Right hindlimb (tissue), 1 donor: ENCODE measurements at places on chromosomes 1 and 21.

GRCh38 chr21:25412100-25412499 lies 195.2 kb downstream of the MRPL39 start:
- no peak for DNase-seq

DNA sequence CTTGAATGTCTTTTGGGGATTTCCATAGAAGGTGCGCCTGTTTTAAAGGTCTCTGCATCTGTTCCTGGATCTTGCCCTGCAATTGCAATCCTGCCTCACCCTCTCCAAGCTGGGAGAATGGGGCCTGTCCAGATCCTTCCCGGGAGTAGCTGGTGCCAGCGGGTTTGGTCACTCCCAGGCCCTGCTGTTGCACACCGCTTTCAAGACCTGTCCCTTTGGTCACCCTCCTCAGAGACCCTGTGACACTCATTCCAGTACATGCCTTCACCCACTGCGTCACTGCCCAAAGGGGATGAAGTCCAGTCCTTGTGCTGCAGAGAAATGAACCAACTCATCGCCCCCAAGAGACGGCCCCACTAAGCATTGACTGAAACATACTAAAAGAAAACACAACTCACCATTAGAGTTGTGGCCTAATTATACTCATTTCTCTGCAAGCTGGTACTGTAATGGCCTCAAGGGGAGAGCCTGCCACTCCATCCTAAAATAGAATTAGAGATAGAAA lies 1.9 kb upstream of the IRF2BP2 start:
- DNase-seq: peak; percentile 65

DNA sequence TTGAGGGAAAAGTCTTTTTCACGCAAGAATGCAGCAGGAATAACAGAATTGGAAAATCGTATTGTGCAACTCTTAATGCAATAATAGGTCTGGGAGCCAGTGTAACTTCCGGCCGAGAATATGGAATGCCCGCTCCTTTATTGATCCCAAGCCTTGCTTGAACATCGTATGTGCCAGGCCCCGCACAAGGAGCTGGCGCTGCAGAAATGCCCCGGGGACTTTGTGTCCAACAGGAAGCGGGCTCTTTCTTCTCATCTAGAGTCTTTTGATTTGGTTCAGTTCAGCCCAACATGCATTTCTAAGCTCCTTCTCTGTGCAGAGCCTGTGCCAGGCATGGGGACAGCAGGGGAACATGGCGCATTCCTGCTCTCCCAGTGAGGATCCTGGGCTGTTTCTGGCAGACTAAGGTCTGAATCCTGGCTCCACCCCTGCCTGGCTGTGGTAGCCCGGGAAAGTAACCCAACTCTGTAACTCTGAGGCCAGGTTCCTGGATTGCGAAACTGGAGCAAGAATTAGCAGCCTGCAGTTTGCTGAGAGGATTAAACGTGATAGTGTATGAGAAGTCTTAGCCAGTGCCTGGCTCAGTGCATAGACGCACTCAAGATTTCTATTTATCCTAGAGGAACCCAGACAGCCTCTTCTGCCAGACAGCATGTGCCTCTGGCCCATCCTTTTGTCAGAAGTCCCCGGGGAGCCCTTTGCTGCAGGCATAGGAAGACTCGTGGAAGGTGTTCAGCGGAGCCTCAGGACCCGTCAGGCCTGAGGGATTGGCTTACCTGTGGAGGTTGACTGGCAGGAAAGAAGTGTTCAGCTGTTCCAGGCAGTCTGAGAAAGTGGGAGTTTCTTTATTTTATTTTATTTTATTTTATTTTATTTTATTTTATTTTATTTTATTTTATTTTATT lies 987 bp upstream of the CDCP2 start:
- DNase-seq: peak; percentile 73

DNA sequence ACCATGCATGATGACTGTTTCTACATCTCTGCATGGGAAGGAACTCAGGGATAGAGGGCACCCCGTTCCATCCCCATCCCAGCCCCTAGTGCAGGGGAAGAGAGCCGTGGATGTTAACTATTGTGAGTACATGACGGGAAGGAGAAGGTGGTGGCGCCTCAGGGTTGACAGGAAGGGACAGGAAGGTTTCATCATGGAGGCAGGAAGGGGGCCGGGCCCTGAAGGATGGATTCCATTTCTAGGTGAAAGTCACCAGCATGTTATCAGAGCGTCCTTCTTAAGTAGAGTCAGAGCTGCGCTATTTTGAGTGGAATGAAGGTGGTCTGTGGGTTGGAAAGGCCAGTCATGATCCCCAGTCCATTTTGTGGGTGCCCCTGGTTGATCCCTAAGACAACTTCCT lies 25.1 kb upstream of the ZNF648 start:
- DNase-seq: no peak

GRCh38 chr1:202681736-202682420 lies 28.4 kb downstream of the SYT2 start:
- DNase-seq: no peak
